RPMI7951 (cell line): ENCODE measurements at places on chromosomes 6 and 20. TPM values are rescaled to one million over a fixed set of nuclear protein-coding genes. Genes with fewer than 3 reads are reported as not detected.

GRCh38 chr6:131683479-131683878 lies 17.7 kb downstream of the OR2A4 start:
- DNase-seq, result no peak

DNA sequence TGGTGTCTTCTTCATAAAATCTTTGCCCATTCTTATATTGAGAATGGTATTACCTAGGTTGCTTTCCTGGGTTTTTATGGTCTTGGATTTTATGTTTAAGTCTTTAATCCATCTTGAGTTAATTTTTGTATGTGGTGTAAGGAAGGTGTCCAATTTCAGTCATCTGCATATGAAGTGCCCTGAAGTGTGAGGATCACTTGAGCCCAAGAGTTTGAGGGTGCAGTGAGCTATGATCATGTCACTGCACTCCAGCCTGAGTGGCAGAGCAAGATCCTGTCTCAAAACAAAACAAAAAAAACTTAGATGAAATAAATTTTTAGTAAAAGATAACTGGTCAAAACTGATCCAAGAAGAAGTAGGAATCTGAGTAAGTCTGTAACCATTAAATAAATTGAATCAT lies 215.4 kb downstream of the TBC1D7 start:
- no peak for DNase-seq

- no peak for DNase-seq
These were observed 117.5 kb downstream of the PRIM2 start for GRCh38 chr6:57434944-57435343.

DNA sequence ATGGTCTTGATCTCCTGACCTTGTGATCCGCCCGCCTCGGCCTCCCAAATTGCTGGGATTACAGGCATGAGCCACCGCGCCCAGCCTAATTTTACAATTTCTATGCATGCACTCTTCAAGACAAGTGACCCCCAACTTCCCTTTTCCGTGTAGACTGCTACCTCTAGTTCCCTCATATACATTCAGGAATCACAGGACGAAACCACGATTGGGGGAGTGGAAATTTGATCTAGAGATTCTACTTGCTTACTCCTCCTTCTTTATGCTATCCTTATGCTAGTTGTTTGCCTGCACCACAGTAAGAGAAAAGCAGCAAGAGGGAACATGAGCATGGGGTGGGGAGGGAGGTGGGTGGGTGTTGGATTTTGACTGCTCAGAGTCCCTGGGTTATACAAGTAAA lies 34.9 kb downstream of the OSTM1 start:
- no peak for DNase-seq

- DNase-seq, result peak; percentile 57
These were observed 58.4 kb downstream of the HIVEP2 start for GRCh38 chr6:142886431-142887170.

The TP53INP2 gene
- 6.3 and 7.1 TPM in 2 replicates for total RNA-seq

The KHDC1 gene
- 0.60 and 2.1 TPM in 2 replicates for total RNA-seq

DNA sequence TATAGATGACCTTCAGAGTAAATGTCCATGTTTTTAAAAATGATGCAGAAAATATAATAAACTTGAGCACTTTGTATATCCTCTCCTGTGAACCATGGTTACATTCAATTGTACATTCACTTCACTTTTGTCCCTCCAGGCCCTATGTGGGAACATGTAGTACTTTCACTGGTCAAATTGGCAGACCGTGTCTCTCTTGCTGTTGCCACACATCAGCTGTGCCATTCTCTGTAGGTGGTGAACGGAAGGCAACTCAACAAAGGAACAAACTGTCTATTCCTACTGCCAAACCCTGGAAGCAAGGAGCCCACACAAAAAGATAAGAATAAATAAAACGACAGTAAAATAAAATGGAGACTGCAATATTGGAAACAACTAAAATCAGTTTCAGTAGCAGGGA lies 2.0 kb downstream of the ROS1 start:
- DNase-seq, result no peak

The OR2H1 gene
- not detected in 2 replicates for total RNA-seq

DNA sequence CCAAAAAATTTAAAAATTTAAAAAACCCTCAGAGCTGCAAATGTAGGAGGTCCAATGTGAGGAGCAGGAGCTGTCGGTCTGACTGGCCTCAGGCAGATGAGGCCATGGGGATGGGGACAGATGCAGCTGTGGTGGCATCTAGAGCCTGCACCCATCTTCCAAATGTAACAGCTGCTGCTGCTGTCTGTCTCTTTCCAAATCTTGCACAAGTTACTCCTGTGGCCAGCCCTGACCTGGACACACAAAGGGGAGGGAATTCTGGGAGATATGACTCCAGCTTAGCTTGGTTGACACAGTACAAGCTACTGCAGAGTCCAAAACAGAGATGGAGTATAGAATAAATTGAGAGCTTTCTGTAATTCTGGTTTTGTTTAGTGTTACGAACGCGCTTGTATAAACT lies 115.2 kb downstream of the PRND start:
- DNase-seq, result no peak

The CCN6 gene
- total RNA-seq, result 0.24 TPM in 1 of 2 replicates, not detected in the other

GRCh38 chr6:12956991-12957320 lies 240.4 kb downstream of the PHACTR1 start:
- no peak for DNase-seq

DNA sequence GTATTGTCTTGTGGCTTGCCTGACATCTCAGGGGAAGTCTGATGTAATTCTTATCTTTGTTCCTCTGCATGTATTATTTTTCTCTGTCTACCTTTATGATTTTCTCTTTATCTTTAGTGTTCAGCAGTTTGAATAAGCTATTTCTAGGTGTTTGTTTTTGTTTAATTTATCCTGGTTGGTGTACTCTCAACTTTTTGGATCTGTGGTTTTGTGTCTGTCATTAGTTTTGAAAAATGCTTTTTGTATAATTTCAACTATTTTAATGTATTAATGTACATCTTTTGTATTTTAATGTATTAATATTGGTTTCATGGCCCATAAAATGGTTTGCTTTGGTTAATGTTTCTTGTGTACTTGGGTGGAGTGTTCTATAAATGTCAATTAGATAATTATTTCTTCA lies 15.9 kb upstream of the APCDD1L start:
- DNase-seq, result no peak

DNA sequence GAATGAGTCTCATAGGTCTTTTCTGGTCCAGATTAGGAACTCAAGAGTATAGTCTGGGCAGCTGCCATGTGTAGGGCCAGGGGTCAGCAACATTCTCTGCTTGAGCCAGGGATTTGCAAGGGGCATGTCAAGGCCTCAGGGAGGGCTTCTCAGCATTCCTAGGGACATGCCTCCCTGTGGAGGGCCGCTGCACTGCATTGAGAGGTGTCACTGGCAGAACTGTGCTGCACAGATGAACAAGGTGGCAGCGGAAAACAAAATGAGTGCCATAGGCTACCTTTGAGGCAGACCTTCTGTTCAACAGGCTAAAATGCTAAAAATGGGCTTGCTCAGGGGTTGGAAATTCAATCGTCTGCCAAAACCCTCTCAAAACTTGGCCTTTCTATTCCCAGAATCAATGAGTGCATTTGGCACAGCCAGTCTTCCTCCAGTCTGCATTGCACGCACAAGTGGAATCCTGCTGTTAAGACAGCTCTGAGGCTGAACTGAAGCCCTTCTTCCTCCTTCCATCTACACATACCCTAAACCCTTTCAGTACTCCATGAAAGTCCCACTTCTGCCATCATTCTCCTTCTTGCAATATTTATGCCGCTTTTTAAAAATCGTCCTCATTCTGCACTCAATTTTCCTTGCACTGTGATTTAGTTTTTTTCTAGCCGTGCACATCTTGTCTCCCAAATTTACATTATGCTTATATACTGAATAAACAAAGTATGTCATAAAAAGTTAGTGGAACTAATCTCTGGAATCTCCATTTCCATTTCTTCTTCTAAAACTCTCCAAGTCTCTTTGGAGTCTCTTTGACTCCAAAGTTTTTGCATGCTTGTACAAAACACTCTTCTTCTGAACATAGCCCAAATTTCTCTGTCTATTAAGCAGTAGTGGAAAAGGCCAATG lies 51.7 kb downstream of the SLC26A8 start:
- DNase-seq, result no peak

DNA sequence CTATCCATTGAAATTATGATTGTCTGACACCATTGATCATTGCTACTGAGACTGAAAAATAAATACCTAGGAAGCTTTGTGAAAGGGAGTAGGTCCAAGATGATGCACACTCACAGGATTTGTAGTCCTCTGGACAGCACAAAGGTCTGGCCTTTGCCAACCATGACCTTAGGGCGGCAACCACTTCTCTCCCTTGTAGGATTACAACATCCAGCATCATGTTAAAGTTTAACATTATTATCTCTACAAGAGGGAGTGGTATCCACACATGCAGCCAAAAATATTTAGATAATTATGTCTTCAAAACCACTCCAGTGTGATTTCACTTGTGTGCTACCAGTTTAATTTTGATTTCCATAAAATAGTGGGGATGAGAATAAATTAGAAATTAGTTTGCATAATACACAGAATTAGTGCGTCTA lies 51.1 kb upstream of the NHSL1 start:
- no peak for DNase-seq

GRCh38 chr20:62774762-62775161 lies 21.5 kb upstream of the MRGBP start:
- DNase-seq, result peak; percentile 21

DNA sequence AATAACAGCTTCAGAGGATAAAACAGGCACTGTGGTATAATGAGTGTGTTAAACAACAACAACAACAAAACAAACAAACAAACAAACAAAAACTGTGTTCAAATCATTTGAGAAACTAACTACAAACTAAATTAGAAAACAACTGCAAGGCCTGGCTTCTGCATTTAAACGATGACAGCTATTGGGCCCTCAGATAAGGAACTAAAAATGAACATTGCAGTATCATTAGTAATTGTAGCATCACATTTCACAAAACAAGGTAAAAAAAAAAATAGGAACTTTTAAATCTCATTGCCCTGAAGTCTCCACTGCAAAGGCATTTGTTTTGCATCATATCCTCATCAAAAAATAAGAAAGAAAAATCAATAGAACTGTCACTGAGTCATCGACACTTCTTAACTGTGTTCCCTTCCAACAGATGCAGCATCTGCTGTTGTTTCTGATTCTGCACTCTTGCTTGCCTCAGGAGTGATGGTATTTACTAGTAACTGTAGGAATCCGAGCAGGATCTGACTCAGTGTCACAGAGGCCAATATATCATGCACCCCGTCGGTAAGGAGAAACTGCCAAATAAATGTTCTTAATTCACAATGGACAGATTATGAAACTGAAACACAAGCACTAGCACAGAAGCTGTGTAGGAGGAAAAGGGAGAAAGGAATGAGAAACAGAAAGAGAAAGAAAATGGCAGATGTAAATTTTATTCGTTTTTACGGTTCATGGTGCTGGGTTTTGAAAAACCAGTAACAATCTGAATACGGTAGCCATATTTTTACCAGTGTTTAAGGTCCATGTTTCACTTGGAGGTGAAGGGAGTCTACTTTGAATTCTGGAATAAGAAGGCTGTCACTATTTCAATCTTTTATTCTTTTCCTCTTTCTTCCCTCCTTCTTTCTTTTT lies 365.7 kb upstream of the EPHA7 start:
- peak; percentile 53 for DNase-seq

DNA sequence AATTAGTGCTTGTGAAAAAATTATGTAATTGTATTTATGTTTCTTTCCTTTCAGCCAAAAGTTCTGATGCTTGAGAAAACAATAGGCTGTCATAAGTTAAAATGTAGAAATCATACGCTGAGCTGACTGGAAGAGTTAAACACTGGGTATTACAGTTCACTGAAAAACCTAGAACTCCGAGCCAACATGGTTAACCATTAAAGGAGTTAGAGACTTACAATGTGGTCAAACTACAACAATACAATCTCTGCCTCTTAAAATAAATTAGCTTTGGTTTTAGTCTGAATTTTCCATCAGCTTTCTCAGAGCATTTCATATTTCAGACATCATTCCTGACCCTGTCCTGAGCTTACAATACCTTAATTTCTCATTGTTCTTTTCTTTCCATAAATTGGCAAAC lies 91.0 kb downstream of the COL12A1 start:
- no peak for DNase-seq

GRCh38 chr6:16805243-16805950 lies 44.1 kb upstream of the ATXN1 start:
- peak; percentile 7 for DNase-seq

DNA sequence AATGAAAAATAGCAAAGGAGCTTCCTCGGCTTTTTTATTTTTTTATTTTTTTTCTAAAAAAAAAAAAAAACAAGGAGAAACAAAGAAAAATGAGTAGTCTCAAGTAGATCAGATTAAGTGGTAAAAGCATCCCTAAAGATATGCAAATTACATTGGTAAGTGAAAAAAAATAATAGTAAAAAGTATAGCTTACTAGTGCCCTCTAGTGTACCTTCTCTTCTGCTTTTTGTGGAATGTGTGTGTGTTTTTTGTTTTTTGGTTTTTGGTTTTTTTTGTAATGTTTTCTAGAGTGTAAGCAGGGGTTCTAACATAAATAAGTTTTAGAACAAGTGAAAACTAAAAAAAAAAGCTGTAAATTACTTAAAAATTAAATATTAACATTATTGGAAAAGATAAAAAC lies 1062.0 kb downstream of the HACE1 start:
- no peak for DNase-seq

- peak; percentile 31 for DNase-seq
These were observed 898 bp downstream of the XRN2 start for GRCh38 chr20:21303872-21304586.
